ENCODE measurements at places on chromosomes 7 and 10.

DNA sequence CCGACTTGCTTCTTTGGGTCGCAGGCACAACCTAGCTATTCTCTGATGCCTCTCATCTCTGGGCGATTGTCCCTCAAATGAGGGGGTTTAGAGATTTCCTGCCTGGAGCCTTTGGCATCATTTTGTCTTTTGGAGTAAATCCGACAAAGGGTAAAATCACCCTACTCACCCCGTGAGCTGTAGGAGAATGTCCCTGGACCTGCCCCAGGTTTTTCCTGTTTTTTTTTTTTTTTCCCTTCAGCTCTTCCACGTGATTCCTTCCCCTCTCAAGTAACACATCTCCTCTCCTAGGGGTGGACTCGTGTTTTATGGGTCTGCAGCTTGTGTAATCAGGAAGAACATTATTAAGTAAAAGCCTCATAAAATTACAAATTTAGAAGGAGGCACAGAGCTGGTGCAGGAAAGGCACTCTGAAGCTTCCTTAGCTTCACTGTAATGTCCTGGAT, 128.4 kb upstream of the ZNF746 start:
- DNase-seq, result no peak

GRCh38 chr10:128095027-128095752, 31.0 kb downstream of the MKI67 start:
- DNase-seq, result no peak

- DNase-seq, result no peak
Measured at GRCh38 chr7:26052706-26053105, 99.3 kb upstream of the NFE2L3 start.

GRCh38 chr10:58723186-58723585, 210.5 kb downstream of the BICC1 start:
- DNase-seq, result no peak

DNA sequence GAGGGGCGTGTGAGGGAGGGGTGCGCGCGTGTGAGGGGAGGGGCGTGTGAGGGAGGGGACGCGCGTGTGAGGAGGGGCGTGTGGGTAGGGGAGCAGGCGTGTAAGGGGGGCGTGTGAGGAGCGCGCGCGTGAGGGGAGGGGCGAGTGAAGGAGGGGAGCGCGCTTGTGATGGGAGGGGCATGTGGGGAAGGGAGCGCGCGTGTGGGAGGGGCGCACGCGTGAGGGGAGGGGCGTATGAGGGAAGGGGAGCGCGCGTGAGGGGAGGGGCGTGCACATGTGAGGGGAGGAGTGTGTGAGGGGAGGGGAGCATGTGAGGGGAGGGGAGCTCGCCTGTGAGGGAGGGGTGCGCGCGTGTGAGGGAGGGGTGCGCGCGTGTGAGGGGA, 19.1 kb downstream of the MXI1 start:
- DNase-seq, result peak; percentile 96

GRCh38 chr7:770741-771166, 43.7 kb upstream of the PRKAR1B start:
- no peak for DNase-seq

DNA sequence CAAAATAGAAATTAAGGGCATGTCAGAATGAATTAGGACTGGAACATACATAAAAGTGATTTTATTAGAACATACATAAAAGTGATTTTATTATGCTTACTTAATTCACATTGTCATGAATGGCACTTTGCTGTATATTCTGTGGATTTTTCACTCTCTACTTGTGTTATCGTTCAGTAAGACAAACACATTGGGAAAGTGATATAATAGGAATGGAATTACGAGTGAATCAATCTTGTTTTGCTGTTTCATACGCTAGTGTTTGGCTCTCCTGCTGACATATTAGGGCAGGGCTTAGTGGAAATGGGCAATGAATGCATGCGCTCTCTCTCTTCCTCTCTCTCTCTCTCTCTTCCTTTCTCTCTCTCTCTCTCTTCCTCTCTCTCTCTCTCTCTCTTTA, 561.1 kb downstream of the ACTR3B start:
- DNase-seq, result no peak

DNA sequence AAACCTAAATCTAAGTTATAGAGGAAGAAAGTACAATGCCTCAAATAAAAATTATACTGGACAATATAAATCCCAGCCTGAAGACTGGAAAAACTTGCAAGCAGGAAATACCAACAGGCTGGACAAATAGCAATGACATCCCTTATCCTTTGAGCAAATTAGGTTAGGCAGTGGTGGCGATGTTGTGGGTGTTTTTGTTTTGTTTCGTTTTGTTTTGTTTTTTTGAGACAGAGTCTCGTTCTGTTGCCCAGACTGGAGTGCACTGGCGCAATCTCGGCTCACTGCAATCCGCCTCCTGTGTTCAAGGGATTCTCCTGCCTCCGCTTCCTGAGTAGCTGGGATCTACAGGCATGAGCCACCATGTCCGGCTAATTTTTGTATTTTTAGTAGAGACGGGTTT, 57.3 kb upstream of the TES start:
- DNase-seq, result no peak

DNA sequence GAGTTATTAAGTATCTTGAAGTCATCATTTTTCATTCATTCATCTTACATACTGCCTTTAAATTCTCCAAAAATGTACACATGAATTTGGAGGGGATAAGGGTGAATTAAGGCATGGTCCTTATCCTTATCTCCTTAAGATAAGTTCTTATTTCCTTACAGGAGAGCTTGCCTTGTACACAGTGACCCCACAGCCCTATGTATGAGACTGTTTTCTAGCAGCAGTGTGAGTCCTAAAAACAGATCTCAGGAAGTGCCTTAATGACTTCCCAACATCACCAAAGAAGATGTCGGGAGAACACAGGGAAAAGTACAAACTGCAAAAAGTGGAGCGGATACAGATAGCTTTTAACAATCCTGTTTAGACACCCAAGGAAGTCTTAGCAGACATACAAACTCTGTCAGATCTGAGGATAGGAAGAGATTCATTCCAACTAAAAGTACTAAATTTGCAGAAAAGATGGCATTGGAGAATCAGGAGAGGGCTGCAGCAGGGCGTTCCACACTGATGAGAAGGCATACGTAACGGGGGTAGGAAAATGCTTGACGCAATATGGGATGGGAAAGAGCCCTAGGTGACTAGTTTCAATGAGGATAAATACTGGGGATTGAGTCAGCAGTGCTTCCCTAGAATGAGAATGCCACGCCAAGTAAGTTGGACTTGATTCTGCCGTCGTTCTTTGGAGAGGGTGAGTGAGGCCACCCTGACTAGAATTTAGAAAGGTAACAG, 570.2 kb downstream of the PARD3 start:
- peak; percentile 17 for DNase-seq

DNA sequence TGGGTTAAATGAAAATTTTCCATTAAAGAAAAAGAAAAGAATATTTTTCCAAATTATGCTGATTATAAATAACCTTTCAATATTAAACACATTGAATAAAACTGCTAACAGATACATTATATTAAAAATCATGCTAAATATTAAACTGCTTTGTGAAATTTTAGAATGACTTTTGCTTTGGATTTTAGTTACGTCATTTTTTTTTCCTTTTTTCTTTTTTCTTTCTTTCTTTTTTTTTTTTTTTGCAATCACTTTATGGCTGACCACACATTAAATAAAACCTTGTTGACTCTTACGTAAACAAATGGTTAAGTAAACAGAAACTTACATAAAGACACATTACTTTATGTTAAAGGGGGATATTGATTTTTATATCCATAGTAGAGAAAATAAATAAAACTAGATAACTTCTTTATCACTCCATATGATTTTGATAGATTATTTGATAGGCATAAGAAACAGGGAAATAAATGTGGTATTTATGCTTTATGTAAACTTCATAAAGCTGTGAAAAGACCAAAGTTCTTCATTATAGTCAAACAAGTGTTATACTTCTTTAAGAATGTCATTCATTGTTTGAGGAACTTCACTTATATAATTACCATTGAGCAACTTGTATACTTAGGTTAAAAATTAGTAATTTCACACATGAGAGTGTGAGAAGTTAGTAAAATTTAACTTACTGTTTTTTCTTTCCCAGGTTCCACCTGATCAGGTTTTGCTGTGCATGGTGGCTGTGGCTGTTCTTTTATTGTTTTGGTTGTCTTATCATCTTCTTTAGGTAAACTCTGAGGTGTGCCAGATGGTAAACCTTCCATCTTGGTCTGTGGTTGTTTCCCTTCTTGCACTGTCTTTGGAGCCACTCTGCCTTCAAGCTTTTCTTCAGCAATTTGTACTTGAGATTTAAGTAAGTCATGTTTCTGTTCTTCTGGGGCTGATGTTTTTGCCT, 197.3 kb downstream of the PCLO start:
- no peak for DNase-seq

- peak; percentile 70 for DNase-seq
Measured at GRCh38 chr10:12712293-12712983, 289.1 kb downstream of the CCDC3 start.

- peak; percentile 68 for DNase-seq
Measured at GRCh38 chr10:101495324-101495925, 92.6 kb downstream of the POLL start.

GRCh38 chr7:133303372-133303771, 50.5 kb downstream of the EXOC4 start:
- DNase-seq, result no peak

DNA sequence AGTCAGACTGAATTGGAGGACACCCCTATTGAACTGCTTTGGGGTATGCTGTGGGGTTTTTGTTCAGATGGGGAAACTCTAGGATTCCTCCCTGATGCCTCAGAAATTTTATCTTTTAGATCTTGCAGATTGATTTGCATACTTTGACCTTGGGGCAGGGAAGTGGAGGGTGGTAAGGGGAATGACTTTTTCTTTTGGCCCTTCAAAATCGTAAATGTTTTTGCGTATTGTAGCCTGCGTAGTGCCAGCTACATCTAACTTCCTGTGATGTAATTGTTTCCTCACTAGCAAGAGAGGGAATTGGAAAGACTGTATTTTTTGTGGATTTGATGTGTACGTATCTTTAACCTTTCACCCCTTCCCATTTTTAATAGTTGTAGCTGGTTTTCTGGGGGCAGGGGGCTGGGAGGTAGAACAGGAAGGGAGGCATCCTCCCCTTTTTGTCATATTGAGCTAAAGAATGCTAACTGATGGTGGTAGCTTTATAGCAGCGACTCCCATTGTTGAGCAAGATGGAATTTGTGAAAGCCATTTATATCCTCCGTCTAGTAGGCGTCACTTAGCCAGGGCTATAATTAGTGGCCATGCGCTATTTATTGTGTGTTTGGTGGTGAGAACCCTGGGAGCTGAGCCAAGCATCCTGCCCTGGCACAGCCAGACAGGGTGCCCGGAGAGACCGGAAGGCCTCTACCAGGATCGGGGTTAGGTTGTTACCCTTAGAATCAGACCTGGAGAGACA, 11.3 kb downstream of the DUSP5 start:
- peak; percentile 48 for DNase-seq

- peak; percentile 99 for DNase-seq
Measured at GRCh38 chr10:3538656-3539531, 246.1 kb downstream of the KLF6 start.

Measured in lung microvascular endothelial cell (primary cell).